ENCODE measurements at places on chromosomes 13 and 19.

GRCh38 chr19:40283414-40284250 lies 1.5 kb downstream of the AKT2 start:
- DNase-seq = peak; percentile 80

GRCh38 chr19:13023656-13024055 lies 28.4 kb downstream of the NFIX start:
- DNase-seq = no peak

- no peak for DNase-seq
Measured at GRCh38 chr13:48977286-48977625, 1.5 kb downstream of the FNDC3A start.

DNA sequence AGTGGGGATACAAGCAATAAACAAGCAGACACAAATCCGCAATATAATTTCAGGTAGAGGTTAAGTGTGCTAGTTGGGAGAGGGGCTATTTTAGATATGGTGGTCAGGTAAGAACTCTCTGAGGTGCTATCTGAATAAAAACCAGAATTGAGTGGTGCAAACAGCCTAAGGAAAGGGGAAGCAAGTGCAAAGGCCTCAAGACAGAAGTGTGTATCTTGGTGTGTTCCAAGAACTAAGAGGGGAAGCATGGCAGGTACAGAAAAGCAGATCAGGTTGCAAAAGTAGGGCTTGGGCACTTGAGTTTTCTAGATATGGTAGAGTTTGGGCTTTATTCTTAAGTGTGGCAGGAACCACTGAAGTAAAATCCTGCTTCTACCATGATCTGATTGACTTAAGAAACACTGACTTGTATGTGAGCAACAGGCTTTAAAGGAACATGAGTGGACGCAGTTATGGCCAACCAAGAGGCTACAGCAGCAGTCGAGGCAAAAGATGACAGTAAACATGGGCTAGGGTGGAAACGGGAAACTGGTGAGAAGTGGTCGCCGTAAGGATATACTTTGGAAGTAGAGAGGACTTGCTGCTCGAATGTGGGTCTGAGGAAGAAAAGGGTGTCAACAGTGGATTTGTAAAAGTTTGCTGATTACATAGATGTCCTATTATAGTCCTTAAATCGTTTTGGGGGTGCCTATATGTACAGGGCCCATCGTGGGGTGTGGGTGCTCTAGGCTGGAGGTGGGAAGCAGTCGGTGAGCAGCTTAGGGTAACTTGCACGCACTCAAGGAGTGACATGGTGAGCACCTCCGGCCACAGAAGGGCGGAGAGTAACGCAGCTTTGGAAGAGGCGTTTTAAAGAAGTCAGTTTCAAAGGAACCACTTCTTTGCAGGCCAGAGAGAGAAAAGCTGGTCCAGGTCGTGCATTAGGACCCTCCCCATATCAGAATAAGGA lies 677 bp downstream of the TGDS start:
- no peak for DNase-seq

DNA sequence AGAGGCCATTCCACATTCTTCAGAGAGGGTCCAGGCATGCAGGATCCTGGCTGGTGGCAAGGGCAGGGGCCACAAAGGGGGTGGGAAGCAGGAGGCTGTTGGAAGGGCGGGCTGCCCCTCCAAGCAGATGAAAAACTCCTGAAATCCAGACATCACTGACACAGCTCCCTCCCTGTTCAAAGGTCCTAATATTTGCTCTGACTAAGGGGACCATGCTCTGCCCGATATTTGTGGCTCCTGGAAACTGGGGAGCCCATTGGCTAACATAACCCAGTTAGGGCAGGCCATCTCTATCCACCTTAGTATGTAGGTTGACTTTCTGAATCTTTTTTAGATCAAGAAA lies 3.3 kb upstream of the CDX2 start:
- no peak for DNase-seq

- DNase-seq = no peak
Measured at GRCh38 chr19:9431475-9431874, 3.9 kb downstream of the ZNF266 start.

All from pancreas (tissue), 10 donors.